ENCODE measurements at places on chromosomes 5 and 9. TPM values are rescaled to one million over a fixed set of nuclear protein-coding genes. Genes with fewer than 3 reads are reported as not detected.

Gene TRIP13
- 11.9 TPM for total RNA-seq

- DNase-seq: no peak
- no peak overlapping the region for H3K27ac ChIP-seq
- H3K36me3 ChIP-seq: no peaks in the 10 kb centered on the region
- no peak overlapping the region for H3K4me3 ChIP-seq
These were observed 90.8 kb downstream of the PCDH1 start for GRCh38 chr5:141787376-141787775.

DNA sequence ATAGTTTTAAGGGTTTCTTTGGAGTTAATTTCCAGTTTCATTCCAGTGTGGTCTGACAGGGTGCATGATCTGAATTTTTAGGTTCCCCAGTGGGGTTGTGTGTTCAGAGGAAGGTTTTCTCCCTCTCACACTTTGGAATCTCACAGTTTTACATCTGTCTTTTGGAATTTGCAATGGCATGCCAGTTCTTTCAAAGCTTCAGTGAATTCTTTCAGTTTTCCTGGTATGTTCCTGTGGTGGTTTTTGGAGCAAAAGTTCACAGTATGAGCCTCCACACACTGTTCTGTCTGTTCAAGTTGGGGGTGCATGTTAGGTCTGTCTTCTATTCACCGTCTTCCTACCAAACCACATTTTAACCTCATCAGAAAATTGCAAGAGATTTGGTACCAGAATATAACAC, 624.2 kb downstream of the KCTD16 start:
- H3K4me1 ChIP-seq: no peaks in the 10 kb centered on the region
- no peak overlapping the region for H3K27ac ChIP-seq
- DNase-seq: no peak
- no peaks in the 10 kb centered on the region for H3K27me3 ChIP-seq
- no peak overlapping the region for H3K4me3 ChIP-seq
- peaks cover 2% of the 10 kb centered on the region for H3K36me3 ChIP-seq

DNA sequence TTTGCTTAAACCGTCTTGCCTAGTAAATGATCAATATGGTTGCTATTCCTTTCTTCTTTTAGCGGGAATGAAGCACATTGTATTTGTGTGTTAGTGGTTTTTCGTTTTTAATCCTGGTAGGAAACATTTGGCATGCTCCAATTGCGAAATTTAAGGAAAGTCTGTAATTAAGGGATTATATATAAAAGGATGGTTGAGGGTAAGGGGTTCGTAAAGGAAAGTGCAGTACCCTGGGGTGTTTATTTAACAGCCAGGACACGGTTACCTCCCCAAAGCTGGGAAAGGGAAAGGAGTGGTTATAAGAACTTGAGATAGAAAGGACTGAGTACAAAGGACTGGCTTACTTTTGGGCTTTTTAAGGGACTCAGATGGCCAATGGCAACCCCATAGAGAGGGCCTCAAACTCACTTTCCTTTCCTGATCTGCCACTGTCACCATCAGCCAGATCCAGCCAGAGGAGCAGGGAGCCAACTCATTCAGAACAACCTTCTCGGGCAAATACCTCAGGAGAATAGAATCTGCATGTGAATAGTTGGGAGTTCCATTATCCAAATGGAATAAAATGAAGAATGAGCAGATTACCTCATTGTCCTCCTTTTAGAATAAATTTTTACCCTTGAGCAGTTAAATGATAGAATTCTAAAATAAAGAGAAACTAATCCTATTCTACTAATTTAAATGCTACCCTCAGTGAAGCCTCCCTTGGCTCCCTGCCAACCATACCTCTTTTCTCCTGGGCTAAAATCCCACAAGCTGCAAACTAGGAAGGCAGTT, 117.7 kb downstream of the SNCAIP start:
- no peak overlapping the region for H3K27ac ChIP-seq
- no peak for DNase-seq
- H3K36me3 ChIP-seq: peaks cover 11% of the 10 kb centered on the region
- no peak overlapping the region for H3K4me3 ChIP-seq
- peaks cover 5% of the 10 kb centered on the region for H3K4me1 ChIP-seq
- no peaks in the 10 kb centered on the region for H3K27me3 ChIP-seq

- no peak for DNase-seq
- H3K4me3 ChIP-seq: no peak overlapping the region
- H3K4me1 ChIP-seq: no peaks in the 10 kb centered on the region
- peaks cover 3% of the 10 kb centered on the region for H3K27me3 ChIP-seq
- H3K27ac ChIP-seq: no peak overlapping the region
These were observed 41.5 kb downstream of the C5orf22 start for GRCh38 chr5:31573494-31574142.

Gene PCDHGB2
- 0.89 TPM for total RNA-seq

- no peaks in the 10 kb centered on the region for H3K36me3 ChIP-seq
- peak overlapping the region; percentile 46 for H3K4me3 ChIP-seq
- H3K4me1 ChIP-seq: peaks cover 18% of the 10 kb centered on the region
- H3K27me3 ChIP-seq: peaks cover 49% of the 10 kb centered on the region
These were observed 2.5 kb upstream of the NKD2 start for GRCh38 chr5:1005904-1006655.

Gene IFNB1
- not detected for total RNA-seq

Measured in progenitor cell of endocrine pancreas (in vitro differentiated cells).